ENCODE measurements at places on chromosomes 3 and 15.

DNA sequence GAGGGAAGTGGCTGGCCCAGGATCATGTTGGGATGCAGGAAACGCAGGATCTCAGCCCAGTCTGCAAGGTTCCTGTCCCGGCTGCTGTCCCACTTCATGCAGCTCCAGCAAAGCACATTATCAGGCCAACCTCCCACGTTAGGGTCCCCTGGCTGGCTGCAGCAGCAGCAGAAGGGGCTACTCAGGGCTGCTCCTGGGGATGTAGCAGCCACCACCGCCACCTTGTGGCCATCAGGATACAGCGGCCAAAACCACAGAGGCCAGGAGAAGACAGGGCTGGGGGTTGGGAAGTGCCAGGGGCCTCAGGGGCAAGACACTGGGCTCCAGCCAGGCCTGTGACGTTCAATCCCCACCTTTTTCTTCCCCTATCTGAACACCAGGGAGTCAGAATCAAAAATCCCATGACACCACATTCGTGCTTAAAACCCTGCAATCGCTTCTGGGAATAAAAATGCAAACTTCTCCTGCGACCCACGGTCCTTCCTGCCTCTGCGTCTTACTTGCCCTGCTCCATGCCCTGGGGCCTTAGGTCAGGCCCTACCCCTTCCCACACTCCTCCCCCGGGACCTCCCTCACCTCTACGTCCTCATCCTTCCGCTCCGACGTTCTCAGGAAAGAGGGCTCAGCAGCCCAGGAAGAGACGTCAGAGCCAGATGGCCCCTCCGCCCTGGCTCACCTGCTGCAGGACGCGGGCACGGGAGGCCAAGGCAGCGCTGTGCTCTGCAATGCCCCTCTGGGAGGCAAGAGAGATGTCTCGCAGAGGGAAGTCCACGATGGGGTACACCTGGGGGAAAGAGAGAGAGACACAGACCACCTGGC, 21.5 kb downstream of the SSUH2 start:
- peak; percentile 31 for DNase-seq

DNA sequence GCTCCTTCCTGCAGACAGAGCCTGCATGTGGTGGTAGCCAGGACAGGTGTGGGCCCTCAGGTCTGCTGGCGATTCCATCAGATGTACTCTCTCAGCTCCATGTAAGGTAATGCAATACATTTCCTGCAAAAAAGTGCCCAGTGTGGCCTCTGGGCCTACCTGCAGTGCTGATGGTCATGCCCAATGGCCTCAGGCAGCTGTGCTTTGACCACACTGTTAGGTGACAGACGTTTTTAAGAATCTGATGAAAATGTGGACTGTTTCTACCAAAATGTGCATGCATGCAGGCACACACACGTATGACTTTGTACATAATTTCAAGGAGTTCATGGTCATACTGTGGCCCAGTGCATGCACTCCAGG, 152.9 kb downstream of the RAB11A start:
- peak; percentile 59 for DNase-seq

- no peak for DNase-seq
Observed at GRCh38 chr3:33360136-33360825, 79.9 kb downstream of the UBP1 start.

GRCh38 chr3:36738702-36739101, 25.7 kb downstream of the DCLK3 start:
- no peak for DNase-seq

- DNase-seq: peak; percentile 26
Observed at GRCh38 chr3:120560304-120561250, 35.6 kb upstream of the NDUFB4 start.

- DNase-seq: no peak
Observed at GRCh38 chr15:63892794-63893441, 59.2 kb upstream of the HERC1 start.

DNA sequence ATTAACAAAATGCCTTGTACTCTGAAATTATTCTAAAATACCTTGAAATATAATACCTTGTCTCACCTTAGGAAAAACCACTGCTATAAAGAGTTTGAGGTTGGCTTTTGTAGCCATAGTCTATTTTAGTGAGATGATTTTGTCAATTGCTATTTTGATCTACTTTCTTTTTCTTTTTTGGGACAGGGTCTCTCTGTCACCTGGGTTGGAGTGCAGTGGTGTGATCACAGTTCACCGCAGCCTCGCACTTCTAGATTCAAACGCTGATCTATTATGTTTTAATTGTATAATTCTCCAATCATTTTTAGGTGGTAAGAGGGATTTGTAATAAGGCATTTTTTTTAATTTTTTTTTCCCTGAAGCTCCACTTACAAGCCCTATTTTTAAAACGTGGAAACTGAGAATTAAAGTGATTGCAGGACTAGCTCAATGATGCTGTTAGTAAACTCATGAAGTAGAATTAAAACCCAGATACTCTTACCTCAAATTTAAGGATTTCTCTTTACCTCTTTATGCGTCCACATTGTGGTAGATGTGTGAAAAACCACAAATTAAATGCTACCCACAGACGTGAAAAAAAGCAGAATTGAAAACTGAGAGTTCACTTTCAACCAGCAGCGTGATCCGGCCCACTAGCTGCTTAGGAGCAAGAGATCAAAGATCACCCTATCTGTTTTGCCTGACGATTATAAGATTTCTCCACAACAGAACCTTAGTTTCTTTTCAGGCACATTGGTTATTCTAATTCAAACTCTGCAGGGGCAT, 384.2 kb downstream of the CGGBP1 start:
- DNase-seq: no peak

DNA sequence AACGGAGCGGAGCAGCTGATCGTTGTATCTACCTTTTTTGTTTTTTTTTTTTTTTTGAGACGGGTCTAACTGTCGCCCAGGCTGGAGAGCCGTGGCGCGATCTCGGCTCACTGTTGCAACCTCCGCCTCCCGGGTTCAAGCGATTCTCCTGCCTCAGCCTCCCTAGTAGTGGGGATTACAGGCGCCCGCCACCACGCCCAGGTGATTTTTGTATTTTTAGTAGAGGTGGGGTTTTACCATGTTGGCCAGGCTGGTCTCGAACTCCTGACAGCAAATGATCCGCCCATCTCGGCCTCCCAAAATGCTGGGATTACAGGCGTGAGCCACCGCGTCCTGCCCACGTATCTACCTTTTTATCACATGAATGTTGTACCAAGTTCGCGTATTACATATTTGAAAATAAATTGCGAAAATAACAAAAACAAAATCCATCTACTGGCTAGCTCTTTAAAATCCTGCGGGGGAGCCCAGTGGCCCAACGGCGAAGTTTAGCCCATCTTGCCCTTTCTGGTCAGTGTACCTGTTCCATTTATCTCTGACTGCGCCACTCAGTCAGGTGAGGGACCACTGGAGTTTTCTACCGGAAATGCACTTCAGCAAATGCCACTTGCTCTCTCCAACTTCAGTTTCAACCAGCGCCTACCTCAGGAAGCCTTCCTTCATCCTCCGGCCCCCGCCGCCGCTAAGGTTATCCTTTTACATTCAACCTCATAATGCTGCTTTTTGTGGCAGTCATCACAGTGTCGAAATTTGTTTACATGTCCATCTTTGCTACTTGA, 1.2 kb upstream of the EIF3J start:
- peak; percentile 49 for DNase-seq

DNA sequence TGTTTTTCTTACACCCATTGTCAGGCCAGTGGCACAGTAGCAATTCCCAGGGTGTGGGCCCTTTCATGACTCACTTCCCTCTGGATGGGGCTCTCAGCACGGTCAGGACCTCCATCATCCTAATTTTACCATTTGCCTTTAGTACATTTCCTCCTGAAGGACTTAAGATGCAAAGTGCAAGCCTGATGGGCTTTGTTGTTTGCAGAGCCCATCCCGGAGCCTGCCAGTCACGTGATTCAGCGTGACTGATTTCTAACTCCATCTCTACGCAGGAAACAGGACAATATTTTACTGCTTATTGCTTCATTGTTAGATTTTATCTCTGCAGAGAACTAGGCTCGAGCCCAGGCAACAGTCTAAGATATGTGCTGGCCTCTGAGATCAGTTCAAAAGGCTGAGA, 223.7 kb downstream of the PDZRN3 start:
- no peak for DNase-seq

- no peak for DNase-seq
Observed at GRCh38 chr3:72582211-72582878, 265.9 kb downstream of the SHQ1 start.

- no peak for DNase-seq
Observed at GRCh38 chr3:121803771-121804320, 31.0 kb downstream of the IQCB1 start.

GRCh38 chr3:171315101-171315500, 145.1 kb downstream of the TNIK start:
- DNase-seq: no peak

- no peak for DNase-seq
Observed at GRCh38 chr3:4821975-4822374, 157.3 kb upstream of the BHLHE40 start.

DNA sequence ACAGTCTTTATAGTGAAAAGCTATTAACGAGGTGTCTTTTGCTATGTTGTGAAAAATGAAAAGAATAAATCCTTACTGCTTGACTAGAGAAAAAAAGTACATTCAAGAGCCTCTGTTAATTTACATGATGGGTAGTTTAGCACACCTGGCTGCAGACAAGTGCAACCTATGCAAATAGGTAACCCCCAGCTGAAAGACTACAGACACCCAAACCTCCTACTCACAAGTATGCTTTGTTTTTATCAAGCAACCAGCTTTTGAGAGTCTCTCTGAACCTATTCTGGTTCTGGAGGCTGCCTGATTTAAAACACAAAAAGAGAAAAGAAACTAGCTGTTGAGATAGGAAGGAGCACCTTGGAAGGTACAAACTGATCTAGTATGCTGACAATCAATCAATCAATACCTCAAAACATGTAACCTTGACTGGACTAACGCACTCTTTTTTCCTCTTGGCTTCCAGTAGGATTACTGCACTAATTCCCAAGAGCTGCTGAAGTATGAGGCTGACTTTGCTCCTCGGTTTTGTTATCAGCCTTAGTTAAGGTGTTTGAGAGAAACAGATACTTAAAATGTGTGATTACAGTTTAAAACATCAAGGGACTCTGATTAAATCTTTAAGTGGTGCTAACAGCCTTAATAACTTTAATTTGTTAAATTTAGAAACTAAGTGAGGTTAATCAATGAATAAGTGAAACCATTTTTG, 63.6 kb downstream of the OSBPL10 start:
- DNase-seq: no peak

DNA sequence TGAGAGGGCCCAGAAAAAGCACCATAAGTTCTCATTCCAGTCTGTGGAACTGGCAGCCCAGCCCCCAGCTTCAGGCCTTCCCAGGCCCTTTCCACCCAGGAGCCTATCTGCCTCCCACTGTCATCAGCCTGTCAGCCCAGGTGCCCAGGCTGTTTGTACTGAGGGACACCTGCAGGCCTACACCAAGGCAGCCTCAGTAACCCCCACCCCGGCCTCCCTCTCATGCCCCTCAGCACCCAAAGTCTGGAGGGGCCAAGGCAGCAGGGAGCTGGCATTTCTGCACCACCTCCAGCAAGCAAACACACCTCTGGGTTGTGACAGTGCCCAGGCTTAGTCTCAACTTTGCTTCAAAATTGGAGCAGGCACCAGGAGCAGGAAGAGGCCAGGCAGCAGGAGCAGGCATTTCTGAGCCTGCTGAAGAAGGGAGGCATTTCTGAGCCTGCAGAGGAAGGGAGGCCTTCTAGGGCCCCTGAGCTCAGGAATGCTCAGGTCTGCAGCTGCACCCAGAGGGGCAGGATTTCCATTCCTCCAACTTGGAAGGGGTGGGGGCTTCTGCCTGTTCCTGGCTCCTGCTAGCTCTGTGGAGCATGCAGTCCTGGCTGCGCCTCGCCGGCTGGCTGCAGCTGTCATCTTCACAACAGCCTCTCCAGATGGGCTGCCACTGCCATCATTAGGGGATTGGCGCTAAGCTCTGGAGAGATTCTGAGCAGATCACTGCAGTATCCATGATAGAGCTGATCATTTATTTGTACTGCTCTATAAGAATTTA, 396.1 kb downstream of the UNC13C start:
- no peak for DNase-seq

- peak; percentile 74 for DNase-seq
Observed at GRCh38 chr3:12994607-12995388, 78.4 kb downstream of the IQSEC1 start.

- peak; percentile 89 for DNase-seq
Observed at GRCh38 chr3:184230081-184230602, 757 bp downstream of the VWA5B2 start.

GRCh38 chr15:31456354-31457060, 129.9 kb downstream of the KLF13 start:
- DNase-seq: no peak

Data from NCI-H146 (cell line).